ENCODE measurements at places on chromosomes 5 and 9.

GRCh38 chr9:8543219-8543618 is 743.6 kb upstream of the DMAC1 start:
- DNase-seq: no peak

- DNase-seq: no peak
Measured at GRCh38 chr9:134680393-134681060, 38.9 kb downstream of the COL5A1 start.

GRCh38 chr9:8560560-8561525 is 761.3 kb upstream of the DMAC1 start:
- DNase-seq: peak; percentile 6

- no peak for DNase-seq
Measured at GRCh38 chr5:176639981-176640380, 7.3 kb upstream of the TSPAN17 start.

DNA sequence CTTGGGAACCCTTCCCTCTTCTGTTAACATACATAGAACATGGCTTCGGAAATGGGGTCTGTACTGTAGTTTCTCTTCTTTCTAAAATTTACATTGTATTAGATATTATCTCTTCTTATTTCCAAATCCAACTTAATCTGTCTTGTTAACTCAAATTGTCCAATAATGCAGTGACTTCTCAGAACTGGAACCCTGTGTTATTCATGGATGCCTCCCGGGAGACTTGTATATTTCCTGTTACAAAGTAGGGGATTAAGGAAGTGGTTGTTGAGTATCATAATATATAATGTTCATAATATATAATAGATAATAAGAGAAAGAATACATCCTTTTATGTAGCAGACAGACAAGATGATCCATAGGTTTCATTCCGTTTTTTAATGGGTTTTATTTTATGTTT is 128.4 kb downstream of the ZSWIM6 start:
- no peak for DNase-seq

- no peak for DNase-seq
Measured at GRCh38 chr5:94010814-94011213, 269.4 kb upstream of the POU5F2 start.

DNA sequence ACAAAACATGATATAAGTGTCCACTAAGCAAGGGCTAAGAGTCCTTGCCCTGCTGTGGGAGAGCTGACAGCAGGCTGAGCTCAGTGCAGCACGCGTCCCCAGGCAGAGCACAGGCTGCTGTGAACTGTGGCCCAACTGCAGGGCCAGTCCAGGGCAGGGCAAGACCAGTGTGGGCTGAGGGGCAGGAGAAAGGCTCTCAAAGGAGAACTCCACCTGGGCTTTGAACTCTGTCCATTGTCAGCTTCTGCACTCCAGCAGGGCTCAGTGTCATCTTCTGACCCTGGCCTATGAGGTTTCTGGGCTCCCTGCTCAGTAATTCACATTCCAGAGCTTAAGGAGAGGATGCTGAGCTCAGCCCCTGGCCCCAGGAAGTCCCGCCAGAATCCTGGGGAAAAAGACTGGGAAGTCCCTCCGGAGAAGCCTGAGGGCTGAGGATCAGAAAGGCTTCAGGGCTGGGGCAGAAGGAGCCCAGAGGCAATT is 37.4 kb downstream of the LHFPL2 start:
- peak; percentile 89 for DNase-seq
